ENCODE measurements at places on chromosomes 2 and 18.

DNA sequence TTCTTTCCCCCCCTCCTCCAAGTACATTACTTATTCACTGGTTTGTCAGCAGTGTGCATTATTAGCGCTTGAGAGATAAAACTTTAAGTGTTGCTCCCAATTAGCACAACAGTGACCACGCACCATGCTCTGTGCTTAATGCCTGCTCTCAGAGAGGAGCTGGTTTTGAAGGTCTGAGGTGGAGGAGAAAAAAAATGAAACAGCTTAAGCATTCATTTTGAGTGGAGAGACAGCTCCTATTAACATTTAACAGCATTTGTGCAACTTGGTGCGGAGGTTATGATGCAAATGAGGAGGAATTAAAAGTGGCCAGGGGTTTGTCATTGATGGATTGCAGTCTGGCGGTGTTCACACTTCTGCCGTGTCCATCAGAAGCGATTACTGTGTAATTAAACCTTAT lies 141.8 kb downstream of the FIGN start:
- DNase-seq = no peak

GRCh38 chr2:95392730-95393455 lies 9.6 kb upstream of the FAHD2A start:
- DNase-seq = no peak

DNA sequence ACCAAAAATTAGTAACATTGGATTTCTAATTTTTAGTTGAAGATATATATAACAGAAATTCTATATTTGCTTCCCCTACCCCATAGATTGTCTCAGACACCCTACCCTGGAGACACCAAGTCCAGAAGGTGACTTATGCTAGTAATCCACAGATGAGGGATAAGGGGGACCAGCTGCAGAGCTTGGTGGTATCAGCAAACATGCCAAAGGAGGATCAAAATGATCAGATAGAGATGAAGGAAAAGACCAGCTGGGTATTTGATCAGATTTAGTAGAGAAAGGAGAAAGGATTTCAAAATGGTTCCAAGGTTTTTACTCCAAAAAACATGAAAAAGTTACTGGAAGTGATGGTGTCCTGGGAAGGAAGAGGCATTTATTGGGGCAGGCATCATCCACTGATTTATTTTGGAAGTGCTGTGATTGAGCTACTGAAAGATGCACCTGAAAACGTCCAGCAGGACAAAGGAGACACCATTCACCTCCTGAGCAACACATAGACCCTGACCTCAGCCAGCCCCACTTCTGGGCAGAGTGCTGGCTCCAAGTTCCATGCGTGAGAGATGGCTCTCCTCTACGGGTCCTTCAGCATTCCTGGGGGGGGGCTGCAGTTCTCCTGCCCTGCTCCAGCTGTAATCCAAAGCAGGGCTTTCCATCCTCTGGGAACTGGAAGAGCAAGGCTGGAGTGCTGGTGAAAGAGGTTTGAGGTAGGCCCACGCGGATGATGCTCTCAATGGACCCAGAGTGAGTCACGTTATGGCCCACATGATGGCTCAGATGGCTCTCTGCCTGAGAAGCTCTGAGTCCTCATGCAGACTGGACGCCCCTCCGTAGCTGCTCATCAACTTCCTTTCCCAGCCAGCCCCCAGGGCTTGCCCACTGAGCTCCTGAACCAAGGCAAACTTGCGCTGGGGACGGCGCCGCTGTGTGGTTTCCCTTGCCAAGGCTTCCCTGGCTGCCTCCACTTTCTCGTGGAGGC lies 3.7 kb upstream of the LRRFIP1 start:
- DNase-seq = no peak

- no peak for DNase-seq
Observed at GRCh38 chr2:72033636-72034035, 114.0 kb downstream of the CYP26B1 start.

DNA sequence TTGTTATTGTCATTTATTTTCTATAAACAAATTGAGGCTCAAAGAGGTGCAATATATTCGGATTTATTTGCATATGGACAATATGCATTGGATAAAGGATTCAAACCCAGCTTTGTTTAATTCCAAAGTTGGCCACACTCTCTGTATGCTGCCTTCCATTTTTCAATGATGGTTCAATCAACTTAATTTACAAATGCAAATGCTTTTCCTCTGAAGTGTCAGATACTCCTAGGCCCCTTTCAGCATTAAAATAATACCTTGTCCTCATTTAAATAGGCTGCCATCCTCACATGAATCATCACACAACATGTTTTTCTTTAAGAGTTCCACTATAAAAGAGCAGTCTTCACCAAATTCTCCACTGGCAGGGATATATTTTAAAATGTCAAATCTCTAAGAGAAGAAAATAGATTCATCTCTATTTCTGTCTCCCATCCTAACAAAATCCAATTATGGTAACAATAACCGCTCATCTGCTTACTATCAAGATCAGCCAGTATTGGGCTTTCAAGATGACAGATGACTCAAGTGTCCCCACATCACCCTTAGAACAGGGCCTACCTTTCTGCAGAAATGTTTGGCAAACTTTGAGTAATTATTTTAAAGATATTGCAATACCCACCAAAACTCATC lies 114.8 kb downstream of the SCG2 start:
- DNase-seq = no peak

- no peak for DNase-seq
Observed at GRCh38 chr2:238974501-238975166, 126.7 kb downstream of the TWIST2 start.

GRCh38 chr2:238169048-238169707 lies 10.4 kb downstream of the ERFE start:
- DNase-seq = no peak

DNA sequence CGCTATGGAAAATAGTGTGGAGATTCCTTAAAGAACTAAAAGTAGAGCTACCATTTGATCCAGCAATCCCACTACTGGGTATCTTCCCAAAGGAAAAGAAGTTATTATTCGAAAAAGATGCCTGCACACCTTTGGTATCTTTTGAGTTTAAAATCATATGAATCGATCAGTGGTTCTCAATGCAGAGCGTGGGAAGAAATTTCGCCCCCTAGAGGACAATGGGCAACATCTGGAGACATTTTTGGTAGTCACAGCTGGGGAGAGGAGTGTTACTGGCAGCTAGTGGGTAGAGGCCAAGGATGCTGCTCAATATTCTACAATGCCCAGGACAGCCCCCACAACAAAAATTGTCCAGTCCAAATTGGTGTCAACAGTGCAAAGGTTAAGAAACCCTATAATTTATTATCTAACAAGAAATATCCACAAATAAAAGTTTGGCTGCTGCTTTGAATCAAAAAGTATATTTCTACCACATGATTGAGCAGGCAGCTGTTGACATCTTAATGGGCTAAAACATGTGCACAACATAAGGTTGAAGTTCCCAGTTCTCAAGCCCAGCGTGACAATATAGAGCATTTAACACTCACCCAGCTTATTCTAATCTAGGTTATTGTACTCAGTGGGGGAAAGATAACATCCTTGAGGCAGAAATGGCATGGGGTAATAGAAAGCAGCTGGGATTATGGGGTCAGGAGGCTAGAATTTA lies 425.7 kb downstream of the LRATD1 start:
- DNase-seq = no peak

DNA sequence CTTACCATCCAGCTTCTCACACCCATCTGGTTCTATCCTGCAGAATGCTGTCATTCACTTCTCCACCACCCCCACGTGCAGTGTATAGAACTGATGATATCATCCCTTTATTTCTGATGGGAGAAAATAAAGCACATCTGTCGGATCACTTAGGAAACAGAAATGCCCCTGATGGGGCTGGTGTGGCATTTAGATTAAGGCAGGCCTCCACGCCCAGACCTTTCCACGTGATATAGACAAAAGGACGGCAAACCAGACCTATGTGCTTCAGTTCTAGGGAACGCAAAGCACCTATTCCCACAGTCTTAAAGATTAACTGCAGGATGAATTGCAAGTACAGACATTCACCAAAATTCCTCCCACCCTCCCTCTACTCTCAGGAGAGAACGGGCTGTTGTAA lies 27.6 kb upstream of the CABLES1 start:
- no peak for DNase-seq

DNA sequence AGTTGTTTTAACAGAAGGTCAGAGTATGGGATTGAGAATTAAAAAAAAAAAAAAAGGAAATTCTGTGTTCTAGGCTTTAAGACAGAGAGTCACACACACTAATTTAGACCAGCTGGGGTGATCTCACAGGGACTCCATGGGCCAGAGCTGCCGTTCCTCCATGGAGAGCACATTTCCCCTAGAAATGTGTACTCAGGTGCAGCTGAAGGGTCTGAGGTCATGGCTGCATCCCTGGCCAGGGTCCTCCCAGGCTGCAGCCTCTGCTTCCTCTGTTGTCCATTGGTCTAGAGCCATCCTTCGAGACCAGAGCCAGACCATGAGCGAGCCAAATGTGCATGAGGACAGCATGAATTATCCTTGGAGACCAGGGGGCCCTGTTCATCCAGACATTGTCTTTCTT lies 190.1 kb upstream of the TNP1 start:
- DNase-seq = peak; percentile 29

DNA sequence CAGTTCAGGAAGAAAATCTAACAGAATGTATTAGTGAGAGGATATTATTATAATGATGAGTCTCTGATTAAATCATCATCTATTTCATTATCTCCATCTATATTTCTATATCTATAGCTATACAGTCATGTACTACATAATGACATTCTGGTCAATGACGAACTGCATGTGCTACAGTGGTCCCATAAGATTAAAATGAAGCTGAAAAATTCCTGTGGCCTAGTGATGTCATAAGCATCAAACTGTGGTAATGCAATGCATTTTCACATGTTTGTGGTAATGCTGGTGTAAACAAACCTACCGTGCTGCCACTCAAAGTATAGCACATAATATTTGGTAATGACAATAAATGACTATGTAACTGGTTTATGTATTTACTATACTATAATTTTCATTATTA lies 1127.9 kb upstream of the CHAC2 start:
- no peak for DNase-seq

DNA sequence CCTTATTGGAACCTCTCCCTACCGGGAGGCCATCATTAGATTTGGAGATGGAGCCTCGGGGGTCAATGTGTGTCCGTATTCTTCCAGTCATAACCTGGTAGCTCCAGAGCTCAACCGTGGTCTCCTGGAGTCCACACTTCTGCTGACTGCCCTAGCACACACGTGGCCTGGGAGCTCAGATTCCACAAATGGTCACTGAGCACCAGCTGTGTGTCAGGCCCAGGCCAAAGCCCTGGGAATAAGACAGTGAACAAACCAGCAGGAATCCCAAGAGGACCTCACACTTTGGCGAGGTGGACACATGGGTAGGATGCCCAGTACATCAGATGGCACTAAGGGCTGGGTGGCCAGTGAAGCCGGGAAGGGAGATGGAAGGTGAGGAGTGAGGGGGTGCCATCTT lies 15.5 kb downstream of the GYPC start:
- DNase-seq = no peak

- no peak for DNase-seq
Observed at GRCh38 chr18:55477499-55477859, 110.5 kb downstream of the TCF4 start.

DNA sequence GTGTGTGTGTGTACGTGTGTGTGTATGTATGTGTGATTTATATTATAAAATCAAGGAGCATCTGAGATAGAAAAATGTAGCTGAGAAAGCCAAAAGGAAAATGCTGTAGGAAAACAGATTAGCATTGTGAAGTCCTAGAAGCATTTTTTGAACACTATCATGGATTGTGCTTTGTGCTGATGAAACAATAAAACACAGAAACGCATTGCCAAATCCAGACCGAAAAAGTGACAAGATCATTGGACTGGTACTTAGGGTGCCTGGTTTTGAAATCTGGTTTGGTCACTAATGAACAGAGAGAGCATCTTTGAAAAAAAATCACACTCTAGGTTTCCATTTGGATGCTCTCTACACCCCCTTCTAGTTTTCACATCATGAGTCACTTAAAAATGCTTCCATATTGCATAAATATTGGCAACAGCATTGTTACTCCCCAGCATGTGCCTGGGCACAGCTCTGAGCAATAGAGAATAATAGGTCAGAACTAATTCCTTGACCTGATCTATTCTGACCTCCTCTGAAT lies 214.6 kb upstream of the LRRTM1 start:
- DNase-seq = no peak

- peak; percentile 39 for DNase-seq
Observed at GRCh38 chr2:111185361-111186022, 64.8 kb downstream of the BCL2L11 start.

DNA sequence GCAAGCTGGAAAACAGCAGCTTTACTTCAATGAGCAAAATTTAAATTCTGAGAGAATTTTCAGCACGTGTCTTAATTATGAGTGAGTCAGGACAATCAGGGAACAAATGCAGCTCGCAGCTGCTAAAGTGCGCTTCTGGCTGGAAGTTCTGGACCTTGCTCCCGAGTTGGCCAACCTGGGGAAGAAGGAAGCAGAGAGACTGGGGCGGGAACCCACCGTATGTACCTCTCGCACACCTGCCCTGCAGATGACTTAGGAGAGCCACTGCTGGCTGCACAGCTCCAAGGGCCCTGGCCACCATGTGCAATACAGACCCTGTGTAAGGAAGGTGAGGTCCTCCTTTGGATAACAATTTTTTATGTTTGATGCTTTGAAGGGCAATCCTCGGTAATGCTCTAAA lies 42.4 kb downstream of the REEP1 start:
- no peak for DNase-seq

- DNase-seq = no peak
Observed at GRCh38 chr2:101811226-101812015, 113.9 kb downstream of the MAP4K4 start.

GRCh38 chr18:63216516-63217311 lies 102.9 kb downstream of the BCL2 start:
- DNase-seq = no peak

GRCh38 chr2:11079136-11079824 lies 76.0 kb upstream of the SLC66A3 start:
- DNase-seq = no peak

- no peak for DNase-seq
Observed at GRCh38 chr2:3960106-3960505, 256.7 kb downstream of the DCDC2C start.

Measured in NCI-H1092 (cell line).